ENCODE measurements at places on chromosomes 16 and 17.

DNA sequence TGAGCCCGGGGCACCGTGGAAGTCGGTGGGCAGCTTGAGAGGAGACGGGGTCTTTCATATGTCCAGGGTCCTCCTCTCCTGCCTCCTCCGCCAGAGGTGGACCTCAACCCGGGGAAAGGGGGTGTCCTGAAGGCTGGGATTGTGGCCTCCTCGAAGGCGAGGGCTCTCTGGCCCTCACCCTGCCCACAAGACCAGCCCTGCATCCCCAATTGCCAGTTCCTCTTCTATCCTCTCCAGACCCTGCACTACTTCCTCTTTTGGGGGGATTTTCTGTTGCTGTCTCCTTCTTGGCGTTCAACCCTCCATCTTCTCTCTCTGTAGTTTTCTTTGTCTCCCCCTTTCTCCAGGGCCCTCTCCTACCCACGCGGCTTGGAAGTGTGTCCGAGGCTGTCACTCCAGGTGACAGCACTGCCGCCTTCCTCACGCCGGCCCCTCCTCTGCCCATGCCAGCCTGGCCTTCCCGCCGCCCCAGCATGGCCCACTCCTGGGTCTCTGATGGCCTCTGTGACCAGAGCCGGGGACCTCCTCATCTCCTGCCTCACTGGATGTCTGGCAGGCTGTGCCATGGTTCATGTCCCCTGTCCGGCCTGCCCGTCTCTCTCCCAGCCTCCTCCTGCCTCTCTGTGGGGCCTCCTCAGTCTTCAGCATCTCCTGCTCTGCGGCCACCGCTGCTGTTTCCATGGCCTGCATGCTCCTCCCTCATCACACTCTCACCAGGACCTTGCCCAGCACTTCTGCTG is 2.4 kb upstream of the ITGAX start:
- no peak for DNase-seq

DNA sequence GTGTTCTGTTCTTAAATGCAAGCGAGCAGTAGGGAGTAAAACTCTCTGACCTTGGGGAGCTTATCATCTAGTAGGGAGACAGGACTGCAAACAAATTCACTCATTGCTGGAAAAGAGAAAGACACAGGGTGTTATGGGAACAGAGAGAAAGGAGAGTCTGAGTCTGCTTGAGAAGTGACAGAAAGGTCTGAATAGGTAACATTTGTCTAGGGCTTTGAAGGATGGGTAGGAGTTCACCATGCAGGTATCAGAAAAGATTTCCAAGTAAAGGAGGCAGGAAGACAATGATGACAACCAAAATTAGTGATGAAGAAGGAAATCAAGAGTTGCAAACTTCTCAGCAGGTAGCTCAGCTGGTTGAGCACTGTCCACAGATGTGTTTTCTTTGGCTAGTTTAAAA is 93.6 kb upstream of the GPR139 start:
- no peak for DNase-seq

- no peak for DNase-seq
Measured at GRCh38 chr17:75065562-75066151, 18.6 kb downstream of the KCTD2 start.

DNA sequence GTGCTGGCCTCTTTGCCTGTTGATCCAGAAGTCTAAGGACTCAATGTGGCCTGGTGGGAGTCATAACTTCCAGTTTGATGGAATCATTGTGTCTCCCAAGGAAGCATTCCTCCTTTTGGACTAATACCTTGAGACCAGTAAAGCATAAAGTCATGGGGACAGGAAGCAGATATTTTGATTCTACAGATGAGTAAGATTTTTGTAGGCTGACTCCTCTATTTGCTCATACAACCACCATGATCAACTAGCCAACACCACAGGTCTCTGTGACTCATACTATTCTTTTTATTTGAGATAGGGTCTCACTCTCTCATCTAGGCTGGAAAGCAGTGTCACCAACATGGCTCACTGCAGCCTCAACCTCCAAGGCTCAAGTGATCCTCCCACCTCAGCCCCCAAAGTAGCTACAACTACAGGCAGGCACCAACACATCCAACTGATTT is 6.2 kb downstream of the MT2A start:
- DNase-seq, result no peak

DNA sequence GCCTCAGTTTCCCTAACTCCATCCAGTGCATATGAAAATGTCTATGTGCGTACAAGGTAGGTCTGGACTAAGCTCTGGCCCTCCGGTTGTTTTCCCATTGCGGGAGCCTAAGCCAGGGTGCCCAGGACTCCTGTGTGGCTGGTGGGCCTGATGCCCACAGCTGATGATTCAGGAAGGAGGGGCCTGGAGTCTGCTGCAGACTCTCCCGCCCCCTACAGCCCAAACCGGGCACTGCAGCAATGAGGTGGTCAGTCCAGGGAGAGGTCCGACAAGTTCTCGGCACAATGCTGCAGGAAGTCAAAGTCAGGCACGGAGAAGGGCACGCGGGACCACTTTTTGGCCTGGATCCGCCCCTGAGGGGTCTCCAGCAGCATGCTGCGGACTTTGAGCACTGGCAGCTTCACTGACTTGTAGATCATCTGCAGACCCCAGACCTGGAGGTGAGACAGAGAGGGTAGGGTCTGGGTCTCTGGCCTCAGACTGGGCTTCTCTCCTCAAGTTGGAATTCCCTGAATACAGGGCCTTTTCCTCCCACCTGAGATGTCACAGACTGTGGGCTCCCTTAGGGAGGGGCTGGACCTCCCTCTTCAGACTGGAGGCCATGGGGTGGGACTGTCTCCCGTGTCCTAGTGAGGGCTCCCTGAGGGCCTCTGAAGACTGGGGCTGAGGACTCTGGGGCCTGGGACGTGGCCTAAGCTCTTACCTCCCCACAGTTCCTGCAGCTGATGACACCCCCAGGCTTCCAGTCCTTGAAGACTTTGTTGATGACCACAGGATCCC is 3.4 kb upstream of the ZNF385C start:
- peak; percentile 66 for DNase-seq

GRCh38 chr16:30346286-30346685 is 8.8 kb downstream of the CD2BP2 start:
- no peak for DNase-seq

DNA sequence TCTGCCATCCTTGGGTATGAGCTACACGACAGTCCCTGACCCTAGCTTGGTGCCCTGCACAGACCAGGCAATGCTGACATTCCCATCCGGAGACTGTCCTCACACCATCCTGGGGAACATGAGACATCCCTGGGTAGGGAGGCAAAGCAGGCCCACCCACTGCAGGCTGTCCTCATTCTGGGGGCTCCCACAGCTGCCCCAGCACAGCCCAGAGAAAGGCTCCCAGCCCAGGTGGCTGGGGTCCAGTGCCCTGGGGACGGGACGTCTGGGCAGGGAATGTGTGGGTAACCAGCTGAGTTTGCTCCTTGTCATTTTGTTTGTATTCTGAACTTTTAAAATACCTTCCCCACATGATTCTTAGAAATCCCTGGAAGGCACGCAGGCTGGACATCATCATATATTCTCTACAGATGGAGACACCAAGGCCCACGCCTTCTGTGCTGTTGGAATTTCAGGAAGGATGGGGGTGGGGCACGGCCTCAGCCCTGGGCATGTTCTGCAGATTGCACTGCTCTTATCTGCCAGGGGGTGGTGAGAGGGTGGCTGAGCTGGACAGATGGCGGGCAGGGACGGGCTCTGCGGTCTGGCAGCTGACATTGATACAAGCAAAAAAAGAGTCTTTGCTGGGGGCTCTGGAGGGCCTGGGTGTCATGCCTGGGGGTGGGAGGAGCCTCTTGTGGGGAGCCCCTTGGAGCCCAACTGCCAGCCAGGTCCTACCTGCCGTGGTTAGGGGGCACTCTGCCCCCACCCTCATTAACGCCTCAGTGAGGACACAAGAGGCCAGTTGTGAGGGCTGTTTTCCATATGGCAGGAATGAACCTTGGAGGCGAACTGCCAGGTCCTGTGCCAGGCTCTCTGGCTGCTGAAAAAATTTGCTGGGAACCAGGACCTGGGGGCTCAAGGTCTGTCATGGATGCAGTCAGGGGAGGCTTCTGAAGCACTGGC is 28.4 kb downstream of the LRRC75A start:
- no peak for DNase-seq

- DNase-seq, result peak; percentile 46
Measured at GRCh38 chr17:31388770-31389656, 2.5 kb upstream of the RAB11FIP4 start.

GRCh38 chr16:17275076-17276009 is 195.4 kb downstream of the XYLT1 start:
- DNase-seq, result no peak

- peak; percentile 62 for DNase-seq
Measured at GRCh38 chr16:8729779-8730334, 55.4 kb downstream of the ABAT start.

DNA sequence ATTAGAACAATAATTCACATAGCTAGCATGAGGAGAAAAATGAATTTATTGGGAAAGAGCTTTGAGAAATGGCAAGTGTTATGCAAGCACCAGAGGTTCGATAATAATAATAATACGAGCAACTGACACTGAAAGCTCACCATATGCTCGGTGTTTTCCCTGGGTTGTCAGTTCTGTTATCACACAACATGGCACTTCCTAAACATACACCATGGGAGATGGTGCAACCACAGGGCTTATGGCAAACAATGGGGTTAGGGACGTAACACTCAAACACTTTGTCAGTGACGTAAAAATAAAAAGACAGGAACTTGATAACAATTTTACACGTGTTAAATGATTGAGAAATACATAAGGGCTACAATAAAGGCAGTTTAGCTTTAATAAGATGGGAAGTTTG is 23.7 kb downstream of the OR1D5 start:
- DNase-seq, result peak; percentile 6

- DNase-seq, result peak; percentile 28
Measured at GRCh38 chr17:66548158-66548557, 245.7 kb downstream of the PRKCA start.

- DNase-seq, result no peak
Measured at GRCh38 chr16:27859020-27859419, 204.5 kb downstream of the GSG1L start.

DNA sequence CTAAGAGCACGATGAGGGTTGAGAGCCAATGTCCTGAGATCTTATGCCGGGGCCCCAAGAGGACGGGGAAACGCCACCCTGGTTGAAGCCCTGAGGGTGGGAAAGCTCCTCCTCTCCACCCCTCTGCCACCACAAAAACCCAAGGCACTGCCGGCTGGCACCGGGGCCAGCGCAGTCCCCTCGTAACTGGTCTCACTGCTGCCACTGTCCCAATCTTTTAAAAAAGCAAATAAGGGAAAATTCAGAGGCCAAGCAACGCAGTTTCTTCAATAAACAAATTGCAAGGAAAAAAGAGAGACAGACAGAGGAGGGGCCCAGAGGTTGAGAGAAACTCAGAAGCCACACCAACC is 6.7 kb downstream of the GRIN2C start:
- no peak for DNase-seq

DNA sequence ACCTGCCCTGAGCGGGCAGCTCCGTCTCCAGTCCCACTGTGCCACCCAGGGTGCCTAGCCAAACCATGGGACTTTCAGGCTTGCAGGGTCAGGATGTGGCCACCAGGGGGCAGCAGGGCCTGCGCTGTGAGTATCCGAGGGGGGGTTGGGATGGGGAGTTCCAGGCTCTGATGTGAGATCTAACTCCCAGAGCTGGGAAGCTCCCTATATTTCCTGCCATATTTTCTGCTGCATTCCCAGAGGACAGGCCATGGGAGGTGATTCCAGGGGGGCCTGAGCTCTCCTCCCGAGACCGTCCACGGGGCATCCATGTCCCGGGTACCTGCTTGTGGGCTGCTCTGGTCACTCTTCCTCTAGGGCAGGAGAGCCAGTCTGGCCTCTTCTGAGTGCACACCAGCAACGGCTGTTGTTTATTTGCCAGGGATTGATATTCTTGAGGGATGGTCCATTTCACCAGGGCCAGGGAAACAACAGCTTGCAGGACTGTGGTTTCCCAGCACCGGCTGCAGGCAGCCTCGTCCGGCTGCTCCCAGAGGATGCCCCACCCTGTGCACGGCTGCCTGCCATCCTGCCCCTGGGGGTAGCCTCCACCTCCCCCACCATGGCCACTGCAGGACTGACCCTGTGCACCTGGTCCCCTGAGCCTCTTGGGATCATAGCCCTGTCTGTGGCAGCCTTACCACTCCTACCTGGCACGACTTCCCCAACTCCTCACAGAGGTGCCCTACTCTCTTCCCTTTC is 1.2 kb downstream of the GPR142 start:
- peak; percentile 69 for DNase-seq

GRCh38 chr16:85234310-85235204 is 122.3 kb upstream of the CIBAR2 start:
- no peak for DNase-seq

DNA sequence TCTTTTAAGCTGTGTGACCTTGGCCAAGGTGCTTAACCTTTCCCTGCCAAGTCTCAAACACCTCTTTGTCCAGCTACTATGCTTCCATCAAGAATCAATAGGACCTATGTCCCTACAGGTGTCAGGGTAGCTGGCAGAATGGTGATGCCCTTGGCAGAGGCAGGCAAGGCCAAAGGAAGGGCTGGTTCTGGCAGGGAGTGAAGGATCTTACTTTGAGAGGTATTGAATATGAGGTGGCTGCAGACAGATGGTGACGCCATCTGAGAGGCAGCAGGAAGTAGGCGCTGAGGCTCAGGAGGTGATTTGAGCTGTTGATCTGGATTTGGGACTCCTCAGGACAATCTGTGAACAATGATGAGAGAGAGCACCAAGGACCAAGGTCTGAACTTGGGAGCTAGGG is 12.5 kb downstream of the ABCC3 start:
- no peak for DNase-seq

GRCh38 chr17:64172510-64172909 is 42.6 kb upstream of the ERN1 start:
- no peak for DNase-seq

DNA sequence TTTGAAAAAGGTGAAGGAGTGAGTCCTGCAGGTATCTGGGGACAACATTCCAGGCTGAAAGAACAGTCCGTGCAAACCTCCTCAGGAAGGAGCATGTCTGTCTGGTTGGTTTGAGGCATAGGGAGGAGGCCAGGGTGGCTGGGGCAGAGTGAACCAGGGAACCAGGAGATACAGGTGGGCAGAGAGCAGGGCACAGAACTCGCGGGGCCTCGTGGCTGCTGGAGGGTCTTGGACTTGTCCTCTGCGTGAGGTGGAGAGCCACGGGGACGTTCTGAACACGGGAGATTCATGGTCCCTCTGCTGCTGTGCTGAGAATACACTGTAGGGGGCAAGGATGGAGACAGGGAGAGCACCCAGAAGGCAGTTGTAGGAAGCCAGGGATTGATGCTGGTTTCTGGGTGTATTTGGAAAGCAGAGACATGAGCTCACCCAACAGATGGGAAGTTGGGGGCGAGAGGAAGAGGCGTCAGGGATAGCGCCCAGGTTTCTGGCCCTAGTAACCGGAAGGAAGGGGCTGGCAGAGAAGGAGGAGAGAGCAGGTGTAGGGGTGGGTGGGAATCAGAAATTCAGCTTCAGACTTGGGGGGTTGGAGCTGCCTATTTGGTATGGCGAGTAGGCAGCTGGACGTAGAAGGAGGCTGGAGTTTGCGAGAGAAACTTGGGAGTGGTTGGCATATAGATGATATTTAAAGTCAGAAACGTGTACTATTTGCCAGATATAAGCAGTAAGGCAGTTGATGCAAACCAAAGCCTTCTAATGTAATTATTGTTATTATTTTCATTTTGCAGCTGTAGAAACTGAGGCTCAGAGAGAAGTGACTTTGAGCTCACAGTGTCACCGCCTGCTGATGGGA is at the start of gene CCL17:
TSS of gene CCL17 (plus strand) at position 803 of the 853 bp plus-strand sequence. CDS start 9,166 bp downstream, outside the sequence.
- no peak for DNase-seq
